Amniotic stem cell (primary cell): ENCODE measurements at places on chromosomes 6 and 20.

GRCh38 chr6:111713811-111714210 is 108.1 kb upstream of the TRAF3IP2 start:
- DNase-seq, result no peak

GRCh38 chr6:73733791-73734190 is 37.8 kb downstream of the CD109 start:
- DNase-seq, result no peak

GRCh38 chr6:29705389-29706231 is 17.6 kb upstream of the HLA-F start:
- DNase-seq, result no peak

DNA sequence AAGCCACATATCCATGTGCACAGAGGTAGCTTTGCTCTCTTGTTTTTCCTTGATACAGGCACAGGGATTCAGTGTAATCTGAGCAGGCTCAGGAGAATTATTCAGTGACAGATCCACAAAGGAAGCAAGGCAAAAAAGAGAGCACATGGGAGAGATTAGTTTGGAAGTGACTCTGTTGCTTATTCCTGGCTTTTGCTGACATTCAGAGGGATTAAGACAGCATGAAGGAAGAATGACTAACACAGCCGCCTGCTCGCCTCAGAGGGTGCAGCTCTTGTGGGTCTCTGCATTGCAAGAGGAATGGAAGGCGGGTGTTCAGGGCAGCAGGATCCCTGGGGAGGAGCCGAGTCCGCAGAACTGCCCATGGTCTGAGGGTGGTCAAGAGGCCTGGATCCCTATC is 203.4 kb upstream of the KCNQ5 start:
- DNase-seq, result peak; percentile 81

- DNase-seq, result peak; percentile 50
Observed at GRCh38 chr6:29628419-29629281, 4.3 kb downstream of the GABBR1 start.

- DNase-seq, result no peak
Observed at GRCh38 chr20:58542411-58543095, 27.4 kb upstream of the APCDD1L start.

DNA sequence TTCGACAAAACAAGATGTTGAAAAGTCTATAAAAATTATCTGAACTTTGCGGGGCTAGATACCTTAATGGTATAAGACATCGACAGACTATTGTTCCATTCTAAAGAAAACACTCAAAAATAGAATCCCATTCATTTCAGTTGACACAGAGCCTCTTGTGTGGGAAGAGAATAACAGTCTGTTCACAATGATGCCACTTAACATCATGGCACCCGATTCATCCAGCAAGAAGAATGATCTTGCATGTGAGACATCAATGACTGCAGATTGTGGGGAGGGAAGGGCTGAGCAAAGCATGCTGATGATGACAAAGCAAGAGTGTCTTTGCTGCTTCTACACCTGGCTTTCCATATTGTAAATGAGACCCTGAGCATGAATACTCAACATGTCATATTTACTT is 49.7 kb upstream of the ARMH2 start:
- no peak for DNase-seq

DNA sequence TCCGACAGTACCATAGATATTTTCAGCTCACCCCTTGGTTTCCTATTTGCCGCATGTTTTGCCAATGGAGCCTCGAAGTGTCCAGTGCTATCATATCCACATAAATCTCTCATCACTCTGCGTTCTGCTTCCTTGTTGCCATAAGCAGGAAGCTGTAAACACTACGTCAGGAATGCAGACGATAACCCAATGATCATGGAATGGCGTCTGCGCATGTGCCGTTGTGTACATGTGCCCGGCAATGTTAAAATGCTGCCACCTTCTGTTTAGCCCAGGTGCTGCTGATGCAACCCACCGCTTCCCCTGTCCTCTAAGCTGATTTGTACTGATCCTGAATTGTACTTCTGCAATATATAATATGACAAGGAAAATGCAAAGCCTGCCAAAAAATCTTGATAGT is 607.5 kb downstream of the HDGFL1 start:
- DNase-seq, result no peak

DNA sequence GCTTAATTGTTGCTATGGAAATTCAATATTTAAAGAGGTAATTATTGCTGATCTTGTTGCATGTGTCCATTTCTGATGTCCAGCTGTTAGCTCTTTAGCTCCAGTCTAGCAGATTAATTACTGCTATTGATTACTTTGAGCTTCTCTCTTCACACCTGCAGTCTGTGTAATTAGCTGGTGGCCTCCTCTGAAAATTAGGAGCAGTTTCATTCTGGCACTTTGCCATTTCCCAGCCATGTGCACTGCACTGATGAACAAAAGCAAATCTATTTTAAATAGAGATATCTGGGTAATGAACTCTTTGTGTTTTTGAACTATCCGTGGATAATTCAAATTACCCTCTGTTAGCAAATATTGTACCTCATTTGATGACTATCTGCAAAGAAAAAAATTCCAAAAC is 275.9 kb downstream of the RNF144B start:
- DNase-seq, result no peak

DNA sequence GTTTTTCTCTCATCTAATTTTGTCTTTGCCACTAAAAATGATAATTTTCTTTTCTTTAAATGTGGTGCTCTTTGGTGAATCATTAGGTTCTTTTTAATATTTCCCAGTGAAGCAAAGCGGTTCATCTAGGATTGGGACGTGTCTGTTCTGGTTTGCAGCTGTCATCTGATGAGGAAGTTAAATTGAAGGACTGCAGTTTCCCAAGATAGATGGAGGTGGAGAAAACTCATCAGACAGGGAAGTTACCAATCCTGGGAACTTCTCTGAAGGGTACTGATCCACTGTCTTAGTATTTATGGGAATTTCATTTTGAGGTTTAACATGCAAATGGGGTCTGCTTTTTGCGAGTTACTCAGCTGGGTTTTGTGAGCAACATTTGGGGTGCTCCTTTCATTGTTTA is 2.4 kb upstream of the AARS2 start:
- DNase-seq, result no peak

DNA sequence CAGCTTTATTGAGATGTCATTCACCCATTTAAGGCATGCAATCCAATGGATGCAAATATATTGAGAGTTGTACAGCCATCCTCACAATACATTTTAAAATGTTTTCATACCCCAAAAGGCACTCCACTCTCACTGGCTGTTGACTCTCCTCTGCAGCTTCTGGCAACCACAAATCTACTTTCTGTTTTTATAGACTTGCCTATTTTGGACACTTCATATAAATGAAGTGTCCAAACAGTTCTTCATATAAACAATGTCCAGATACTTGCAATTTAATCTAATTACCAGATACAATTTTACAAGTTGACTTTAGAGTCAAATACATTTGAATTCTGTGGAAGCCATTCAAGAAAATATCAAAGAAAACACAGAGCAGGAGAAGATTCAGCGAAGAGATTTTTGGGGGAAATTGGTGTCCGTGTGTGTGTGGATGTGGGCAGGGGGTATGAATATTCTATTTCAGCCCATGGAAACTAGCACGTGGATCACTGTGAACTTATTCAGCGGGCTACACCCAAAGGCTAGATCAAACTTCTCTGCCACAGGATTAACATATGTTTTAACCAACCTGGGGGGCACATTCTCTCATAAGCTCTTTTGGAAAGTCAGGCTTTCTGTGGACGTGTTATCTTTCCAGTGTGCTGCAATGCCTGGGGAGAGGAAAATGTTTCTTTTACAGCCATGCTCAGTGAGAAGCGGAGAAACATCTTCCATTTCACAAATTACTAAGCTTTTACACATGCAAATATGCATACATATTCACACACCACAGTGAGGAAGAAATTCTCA is 73.9 kb downstream of the PLG start:
- DNase-seq, result no peak

- no peak for DNase-seq
Observed at GRCh38 chr20:22821081-22821727, 213.9 kb upstream of the SSTR4 start.

- no peak for DNase-seq
Observed at GRCh38 chr20:56487216-56487615, 18.8 kb downstream of the RTF2 start.

- no peak for DNase-seq
Observed at GRCh38 chr6:164870164-164870563, 439.2 kb downstream of the C6orf118 start.

DNA sequence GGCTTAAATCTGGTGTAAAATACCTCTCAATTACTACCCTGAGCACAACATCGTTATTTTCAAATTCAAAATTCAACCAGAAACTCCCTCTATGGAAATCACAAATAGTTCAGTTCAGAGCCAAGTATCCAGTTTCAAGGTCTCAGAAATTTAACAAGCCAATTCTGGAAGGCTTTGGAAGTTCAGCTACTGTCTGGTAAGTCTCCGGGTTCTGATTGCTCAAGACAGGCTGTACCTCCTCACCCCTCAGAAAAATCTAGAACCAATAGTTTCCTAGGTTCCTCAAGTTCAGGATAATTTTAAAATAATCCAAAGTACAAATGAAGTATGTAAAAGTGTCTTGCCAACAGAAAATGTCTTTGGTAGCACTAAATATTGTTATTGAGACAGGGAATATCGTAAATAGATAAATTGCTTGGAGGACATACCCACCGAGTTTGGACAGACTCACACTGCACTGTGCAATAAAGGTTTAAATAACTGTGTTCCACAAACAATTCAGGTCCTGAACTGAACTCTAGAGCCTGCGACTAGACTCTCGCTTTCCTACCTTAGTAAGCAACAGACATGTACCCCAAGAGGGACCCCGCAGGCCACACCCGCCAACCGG is 729 bp downstream of the ATG5 start:
- no peak for DNase-seq

DNA sequence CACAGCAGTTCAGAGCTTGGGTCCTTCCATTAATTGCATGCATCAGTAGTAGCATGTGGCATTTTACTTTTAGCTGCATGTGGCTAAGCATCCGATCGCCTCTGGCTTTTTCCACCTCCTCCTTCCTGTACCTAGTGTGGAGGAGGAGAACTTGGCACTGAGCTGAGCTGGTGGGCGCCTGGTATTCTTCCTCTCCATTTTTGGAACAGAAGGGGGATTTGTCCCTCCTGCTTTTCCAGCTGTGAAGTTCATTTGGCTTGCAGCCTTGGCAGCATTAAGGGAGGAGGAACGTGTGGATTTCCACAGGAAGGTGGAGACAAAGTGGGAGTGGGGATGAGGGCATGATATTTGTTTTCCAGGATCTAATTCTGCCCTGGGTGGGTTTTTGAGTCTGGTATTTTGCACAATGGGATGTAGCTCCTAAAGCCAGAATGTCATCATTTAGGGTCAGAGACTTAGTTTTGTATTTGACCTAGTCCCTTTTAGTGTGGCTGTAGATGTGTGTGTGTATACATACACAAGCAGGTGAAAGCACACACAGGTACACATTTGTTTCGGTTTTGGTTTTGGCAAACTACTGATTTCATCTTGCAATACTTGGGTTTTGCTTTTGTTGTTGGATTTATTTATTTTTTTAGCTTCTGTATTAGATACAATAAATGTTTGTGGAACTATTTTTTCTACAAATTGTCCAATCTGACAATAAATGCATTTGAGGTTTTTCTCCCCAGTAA is 90.0 kb downstream of the SASH1 start:
- no peak for DNase-seq

- DNase-seq, result peak; percentile 5
Observed at GRCh38 chr20:41697861-41698559, 79.8 kb upstream of the CHD6 start.

- no peak for DNase-seq
Observed at GRCh38 chr6:142925575-142926110, 19.3 kb downstream of the HIVEP2 start.

DNA sequence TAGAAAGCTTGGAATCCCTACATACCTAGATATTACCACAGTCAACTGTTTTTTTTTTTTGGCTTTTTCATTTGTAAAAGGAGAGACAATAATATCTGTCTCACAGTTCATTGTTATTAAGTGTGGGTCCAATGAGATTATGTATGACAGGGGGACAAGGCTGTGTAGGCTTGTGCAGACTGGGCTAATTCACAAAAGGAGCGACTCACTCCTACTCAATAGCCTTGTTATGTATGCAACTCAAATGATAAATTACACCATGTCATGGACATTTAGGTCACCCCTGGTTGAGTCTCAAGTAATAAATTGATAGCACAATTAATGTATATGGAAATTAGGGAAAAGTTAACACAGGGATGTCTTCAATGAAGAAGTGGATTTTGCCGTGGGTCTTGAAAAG is 208.2 kb upstream of the MAP3K7 start:
- no peak for DNase-seq

GRCh38 chr6:158501360-158502262 is 58.3 kb upstream of the TMEM181 start:
- DNase-seq, result no peak

GRCh38 chr6:112912416-112913101 is 565.4 kb downstream of the RFPL4B start:
- DNase-seq, result no peak

- DNase-seq, result no peak
Observed at GRCh38 chr20:17818187-17818586, 118.4 kb downstream of the BANF2 start.

- DNase-seq, result no peak
Observed at GRCh38 chr6:15663130-15663871, 473 bp upstream of the DTNBP1 start.

- DNase-seq, result no peak
Observed at GRCh38 chr20:48959899-48960550, 38.5 kb downstream of the ARFGEF2 start.

GRCh38 chr6:16764188-16764950 is 3.1 kb upstream of the ATXN1 start:
- peak; percentile 37 for DNase-seq

GRCh38 chr6:120198033-120198432 is 848.5 kb upstream of the MAN1A1 start:
- DNase-seq, result no peak

DNA sequence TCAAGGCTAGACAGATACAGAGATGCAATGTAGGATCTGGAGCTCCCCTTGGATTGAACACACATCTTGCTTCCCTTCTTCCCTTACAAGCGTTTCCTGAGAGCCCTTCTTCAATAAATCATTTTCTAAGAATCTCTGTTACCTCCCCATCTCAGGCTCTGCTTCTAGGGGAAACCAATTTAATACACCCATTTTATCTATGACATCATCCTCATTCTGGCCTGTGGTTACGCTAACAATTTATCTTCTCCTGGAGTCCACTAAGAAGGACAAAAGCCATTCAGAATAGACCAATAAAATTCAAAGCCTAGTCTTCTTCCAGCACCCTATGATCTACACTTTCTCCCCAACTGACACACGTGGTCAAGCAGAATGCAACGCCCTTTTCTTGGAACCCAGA is 390.1 kb downstream of the PLCB1 start:
- no peak for DNase-seq
